ENCODE measurements at places on chromosomes 12 and 14. TPM values are rescaled to one million over a fixed set of nuclear protein-coding genes. Genes with fewer than 3 reads are reported as not detected.

DNA sequence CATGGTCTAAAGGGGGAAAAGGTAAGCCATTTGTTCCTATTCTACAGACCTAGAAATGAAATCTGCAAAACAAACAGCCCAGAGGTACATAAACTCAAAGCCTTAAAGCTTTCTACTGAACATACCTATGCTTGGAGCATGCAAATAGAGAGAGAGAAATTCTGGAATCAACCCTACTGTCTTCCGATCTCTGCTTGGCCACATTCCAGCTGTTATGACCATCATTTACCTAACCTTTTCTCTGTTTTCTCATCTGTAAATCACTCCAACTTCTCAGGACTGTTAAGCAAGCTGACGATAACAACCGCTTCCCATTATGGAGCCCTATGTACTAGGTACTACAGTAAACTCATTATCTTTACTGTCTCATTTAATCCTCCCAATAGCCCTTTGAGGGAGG lies 126.3 kb downstream of the CCDC60 start:
- DNase-seq = no peak

DNA sequence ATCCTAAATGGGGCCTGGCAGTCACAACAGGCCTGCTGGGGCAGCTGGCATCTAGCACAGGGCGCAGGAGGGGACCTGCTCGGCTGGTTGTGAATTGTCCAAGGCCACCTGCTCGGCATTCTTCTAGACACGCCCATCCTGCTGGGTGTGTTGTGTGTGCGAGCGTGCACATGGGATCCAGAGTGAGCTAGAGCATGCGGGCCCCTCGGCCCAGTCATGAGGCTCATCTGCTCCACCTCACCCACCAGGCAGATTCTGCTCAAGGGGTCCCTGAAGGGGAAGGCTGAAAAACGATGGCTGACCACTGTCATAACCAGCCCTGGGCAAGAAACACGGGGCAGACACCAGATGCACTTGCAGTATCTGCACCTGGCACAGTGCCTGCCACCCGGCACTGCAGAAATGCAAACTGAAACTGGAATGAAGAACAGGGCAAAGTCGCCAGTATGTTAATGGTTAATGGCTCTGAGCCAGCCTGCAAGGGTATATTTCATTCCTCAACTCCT lies 31.8 kb downstream of the MAX start:
- peak; percentile 32 for DNase-seq

- no peak for DNase-seq
Measured at GRCh38 chr14:80425686-80426085, 214.4 kb upstream of the DIO2 start.

DNA sequence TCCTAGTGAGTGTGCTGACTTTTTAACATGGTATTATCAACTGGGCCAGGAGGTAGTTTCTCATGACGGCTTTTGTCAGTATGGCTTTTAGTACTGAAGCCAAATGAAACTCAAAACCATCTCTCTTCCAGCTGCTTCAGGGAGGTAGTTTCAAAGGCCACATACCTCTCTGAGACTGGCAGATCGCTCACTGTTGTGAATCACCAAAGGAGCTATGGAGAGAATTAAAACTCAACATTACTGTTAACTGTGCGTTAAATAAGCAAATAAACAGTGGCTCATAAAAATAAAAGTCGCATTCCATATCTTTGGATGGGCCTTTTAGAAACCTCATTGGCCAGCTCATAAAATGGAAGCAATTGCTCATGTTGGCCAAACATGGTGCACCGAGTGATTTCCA lies 141.1 kb downstream of the HMGA2 start:
- no peak for DNase-seq

GRCh38 chr14:105891221-105891602 lies 364.8 kb downstream of the TMEM121 start:
- no peak for DNase-seq

SAMD4A gene
- total RNA-seq = 28.5 TPM

COCH gene
- 0.66 TPM for total RNA-seq

All from breast epithelium (tissue), 4 donors.